Mesenteric fat pad (tissue), 1 donor: ENCODE measurements at places on chromosomes 13 and 19.

DNA sequence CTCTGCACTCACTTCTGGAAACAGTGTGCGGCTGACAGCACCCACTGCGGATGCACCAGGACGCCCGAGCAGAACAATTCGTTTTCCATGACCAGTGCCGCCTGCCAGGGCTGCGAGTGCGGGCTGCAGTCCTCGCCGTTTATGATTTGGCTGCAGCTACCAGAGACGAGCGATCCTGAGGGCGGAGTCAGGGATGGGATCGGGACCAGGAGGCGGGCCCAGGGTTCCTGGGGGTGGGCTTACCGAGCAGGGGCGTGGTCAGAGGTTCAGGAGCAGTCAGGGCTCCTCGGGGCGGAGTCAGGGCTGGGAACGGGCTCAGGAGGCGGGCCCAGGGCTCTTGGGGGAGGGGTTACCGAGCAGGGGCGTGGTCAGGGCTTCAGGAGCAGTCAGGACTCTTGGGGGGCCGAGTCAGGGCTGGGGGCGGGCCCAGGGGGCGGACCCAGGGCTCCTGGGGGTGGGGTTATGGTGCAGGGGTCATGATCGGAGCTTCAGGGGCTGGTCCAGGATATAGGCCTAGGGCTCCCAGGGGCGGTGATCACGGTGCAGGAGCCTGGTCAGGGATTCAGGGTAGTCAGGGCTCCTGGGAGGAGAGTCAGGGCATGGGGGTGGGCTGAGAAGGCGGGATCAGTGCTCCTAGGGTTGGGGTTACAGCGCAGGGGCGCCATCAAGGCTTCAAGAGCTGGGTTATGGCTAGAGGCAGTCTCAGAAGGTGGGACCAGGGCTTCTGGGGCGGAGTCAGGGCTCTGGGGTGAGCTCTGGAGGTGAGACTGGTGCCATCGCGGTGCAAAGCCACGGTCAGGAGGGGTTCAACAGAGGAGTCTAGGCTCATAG is 1.7 kb downstream of the KLK4 start:
- no peak for DNase-seq

GRCh38 chr13:30253830-30254229 is 53.5 kb downstream of the KATNAL1 start:
- no peak for DNase-seq

DNA sequence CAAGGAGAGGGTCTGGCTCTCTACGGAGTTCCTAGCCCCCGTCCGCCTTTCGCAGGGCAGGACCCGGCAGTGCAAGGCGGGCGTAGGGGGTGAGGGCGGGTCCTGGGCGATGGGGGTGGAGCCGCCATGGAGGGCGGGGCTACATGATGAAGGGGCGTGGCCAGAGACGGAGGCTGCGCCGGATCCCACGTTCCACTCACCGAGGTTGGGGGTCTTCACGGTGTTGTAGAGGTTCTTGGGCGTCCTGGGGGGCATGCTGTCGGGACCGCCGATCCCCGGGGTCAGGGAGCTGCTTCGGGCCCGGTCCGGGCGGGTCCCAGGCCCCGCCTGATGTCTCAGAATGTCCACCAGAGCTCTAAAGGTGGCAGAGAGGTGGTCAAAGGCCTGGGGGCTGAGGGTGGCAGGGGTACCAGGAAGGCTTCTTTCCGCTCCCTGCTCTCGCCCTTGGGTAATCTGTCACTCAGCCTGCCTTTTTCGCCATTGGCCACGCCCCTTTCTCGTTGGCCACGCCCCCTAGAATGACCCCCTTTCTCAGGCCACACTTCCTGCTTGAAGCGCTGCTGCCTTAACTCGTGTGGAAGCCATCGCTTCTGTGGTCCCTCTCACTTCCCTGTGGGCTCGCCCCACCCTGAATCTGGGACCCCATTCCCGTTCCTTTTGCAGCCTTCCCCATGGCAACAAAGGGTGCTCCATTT is 2.5 kb downstream of the SHISA7 start:
- DNase-seq: no peak

DNA sequence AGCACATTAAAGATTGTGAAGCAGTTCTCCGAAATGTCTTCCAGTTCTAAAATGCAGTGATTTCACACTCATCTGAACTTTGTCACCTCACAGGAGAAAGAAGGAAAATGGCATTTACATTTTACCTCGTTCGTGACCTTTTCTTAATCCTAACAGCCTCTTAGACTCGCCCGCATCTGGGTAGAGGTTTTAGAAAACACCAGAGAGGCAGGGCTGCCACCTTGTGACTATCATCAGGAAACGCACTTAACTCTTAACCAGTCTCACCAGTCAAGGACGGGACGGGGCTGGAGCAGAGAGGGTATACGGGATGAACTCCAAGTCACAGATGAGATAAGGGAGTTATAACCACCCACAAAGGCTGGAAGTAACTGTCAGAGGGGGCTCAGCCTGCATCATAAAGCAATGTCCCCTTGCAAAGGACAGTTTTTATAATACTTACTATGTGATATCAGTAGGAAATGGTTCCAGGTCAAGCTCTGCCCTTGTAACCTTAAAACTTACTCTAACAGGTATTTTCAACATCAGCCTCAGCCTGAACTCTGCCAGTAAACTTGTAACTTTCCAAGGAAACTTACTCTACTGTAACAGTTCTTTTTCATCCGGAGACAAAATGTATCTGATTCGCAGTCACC is 8.6 kb upstream of the CEACAM6 start:
- no peak for DNase-seq
